ELR (cell line): ENCODE measurements at places on chromosomes 5 and 9.

GRCh38 chr9:15642369-15642962 is 89.6 kb downstream of the CCDC171 start:
- peak; percentile 65 for DNase-seq

GRCh38 chr5:34008802-34009201 is 952 bp upstream of the AMACR start:
- DNase-seq: no peak

DNA sequence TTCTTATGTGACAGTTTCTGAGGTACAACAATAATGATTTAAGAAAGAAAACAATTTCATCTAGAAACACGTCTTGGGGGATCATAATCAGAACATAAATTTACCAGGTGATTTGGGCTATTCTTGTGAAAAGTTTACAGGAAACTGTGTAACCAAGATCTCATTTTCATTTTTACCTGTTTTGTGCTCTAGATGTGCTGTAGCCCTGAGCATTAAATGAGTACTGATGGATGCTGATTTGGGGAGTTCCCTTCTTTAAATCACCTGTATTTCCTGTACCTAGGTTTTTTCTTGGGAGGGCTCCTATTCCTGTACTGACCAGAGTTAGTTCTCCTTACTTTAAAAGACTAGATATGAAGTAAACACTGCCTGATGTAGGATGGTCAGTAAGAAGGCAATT is 12.7 kb downstream of the MATR3 start:
- no peak for DNase-seq

DNA sequence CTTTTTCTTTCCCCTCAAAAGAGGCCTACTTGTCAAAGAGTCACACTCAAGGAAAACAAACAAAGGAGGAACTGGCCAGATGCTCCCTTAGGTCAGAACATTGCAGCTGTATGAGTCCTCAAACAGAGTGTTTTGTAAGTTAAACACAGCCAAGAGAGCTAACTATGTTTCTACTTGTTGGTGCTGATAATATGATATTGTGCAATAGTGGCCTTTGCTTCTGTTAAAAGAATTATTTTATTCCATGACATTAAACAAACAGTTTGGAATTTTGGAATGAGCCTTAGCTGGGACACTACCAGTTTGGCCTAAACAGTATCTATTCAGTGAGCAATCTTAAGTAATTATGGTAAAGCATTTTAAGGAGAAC is 56.0 kb upstream of the TPD52L3 start:
- DNase-seq: peak; percentile 23

- no peak for DNase-seq
These were observed 89.2 kb upstream of the GAS1 start for GRCh38 chr9:87036506-87036905.

DNA sequence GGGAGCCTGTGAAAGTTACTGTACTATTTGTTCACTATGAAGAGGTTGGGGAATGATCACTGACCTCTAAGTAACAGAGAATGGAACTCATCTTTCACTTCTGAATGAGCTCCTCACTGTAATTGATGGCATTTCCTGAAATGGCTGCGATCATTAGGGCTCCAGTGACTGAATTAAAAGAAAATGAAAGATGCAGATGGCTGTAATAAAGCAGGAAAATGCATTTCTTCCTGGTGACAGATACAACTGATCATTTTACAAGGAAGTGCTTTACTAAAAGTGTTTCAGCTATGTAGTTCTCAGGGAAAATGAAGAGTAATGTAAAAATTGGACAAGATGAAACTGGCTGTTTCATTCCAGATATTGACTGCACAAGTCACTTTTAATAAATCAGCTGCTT is 1200.6 kb upstream of the NUDT12 start:
- no peak for DNase-seq

DNA sequence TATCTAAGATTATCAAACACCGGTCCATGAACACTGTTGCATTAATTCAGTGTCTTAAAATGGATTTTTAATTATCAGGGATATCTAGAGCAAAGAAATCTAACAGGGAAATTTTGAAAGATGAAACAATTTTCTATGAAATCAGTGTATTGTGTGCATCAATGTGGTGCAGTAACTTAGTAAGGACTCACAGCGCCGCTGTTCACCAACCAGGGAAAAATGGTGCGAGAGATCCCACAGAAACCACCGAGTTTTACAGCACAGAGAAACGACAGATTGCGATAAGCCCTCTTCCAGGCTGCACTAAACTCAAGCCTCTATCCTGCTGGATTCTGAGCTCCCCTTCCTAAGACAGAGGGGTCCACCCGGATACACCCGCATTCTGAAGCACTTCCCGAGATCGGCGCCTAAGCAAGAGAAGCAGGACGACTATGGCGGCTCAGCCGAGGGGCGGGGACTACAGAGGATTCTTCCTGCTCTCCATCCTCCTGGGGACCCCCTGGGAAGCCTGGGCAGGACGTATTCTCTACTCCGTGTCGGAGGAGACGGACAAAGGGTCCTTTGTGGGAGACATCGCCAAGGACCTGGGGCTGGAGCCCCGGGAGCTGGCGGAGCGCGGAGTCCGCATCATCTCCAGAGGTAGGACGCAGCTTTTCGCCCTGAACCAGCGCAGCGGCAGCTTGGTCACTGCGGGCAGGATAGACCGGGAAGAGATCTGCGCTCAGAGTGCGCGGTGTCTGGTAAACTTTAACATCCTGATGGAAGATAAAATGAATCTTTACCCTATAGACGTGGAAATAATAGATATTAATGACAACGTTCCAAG is at the start of gene PCDHGA7:
PCDHGA7 (plus strand) TSS at position 274 of the 826 bp plus-strand sequence; CDS start at position 432, 158 bp downstream.
- DNase-seq: peak; percentile 73

GRCh38 chr9:133715295-133715865 is 22.8 kb downstream of the SARDH start:
- DNase-seq: peak; percentile 89

- no peak for DNase-seq
These were observed 12.4 kb downstream of the DOCK2 start for GRCh38 chr5:169649486-169649885.

DNA sequence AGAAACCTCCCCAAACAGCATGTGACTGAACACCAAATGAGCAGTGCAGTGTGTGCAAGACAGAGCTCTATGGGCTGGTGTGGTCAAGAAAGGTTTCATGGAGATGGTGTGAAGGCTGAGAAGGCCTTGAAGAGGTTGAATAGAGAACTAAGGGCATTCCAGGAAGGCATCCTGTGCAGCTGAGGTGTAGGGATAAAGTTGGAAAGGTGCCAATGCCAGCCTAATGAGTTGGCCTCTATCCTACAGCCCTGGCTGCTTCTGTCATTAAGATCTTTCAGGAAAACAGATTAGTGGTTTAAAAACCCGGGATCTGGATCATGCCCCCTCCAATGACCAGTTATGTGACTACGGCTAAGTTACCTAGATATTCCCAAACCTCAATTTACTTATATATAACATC is 4.0 kb downstream of the HDAC3 start:
- no peak for DNase-seq
